Small intestine (tissue), 16 donors: ENCODE measurements at places on chromosomes 12 and 14. TPM values are rescaled to one million over a fixed set of nuclear protein-coding genes. Genes with fewer than 3 reads are reported as not detected.

DTX3 gene
- polyA plus RNA-seq = 5.4 TPM

PSMA6 gene
- polyA plus RNA-seq = 288 TPM

GRCh38 chr14:95182379-95182778 lies 25.1 kb upstream of the DICER1 start:
- no peak overlapping the region for H3K27ac ChIP-seq
- H3K4me1 ChIP-seq = no peaks in the 10 kb centered on the region
- no peaks in the 10 kb centered on the region for H3K27me3 ChIP-seq
- no peak for DNase-seq
- no peaks in the 10 kb centered on the region for H3K36me3 ChIP-seq

- no peak for DNase-seq
- peaks cover 41% of the 10 kb centered on the region for H3K36me3 ChIP-seq
- no peak overlapping the region for H3K27ac ChIP-seq
- no peak overlapping the region for H3K4me3 ChIP-seq
- H3K4me1 ChIP-seq = no peaks in the 10 kb centered on the region
- H3K27me3 ChIP-seq = no peaks in the 10 kb centered on the region
Measured at GRCh38 chr12:47852096-47852571, 32.4 kb upstream of the HDAC7 start.

GRCh38 chr12:130956456-130957303 lies 3.0 kb downstream of the ADGRD1 start:
- H3K27ac ChIP-seq = no peak overlapping the region
- H3K27me3 ChIP-seq = no peaks in the 10 kb centered on the region
- peaks cover 19% of the 10 kb centered on the region for H3K36me3 ChIP-seq
- no peak for DNase-seq
- H3K4me3 ChIP-seq = no peak overlapping the region

- no peak overlapping the region for H3K4me3 ChIP-seq
- no peak overlapping the region for H3K27ac ChIP-seq
- peak; percentile 20 for DNase-seq
- H3K36me3 ChIP-seq = no peaks in the 10 kb centered on the region
- H3K27me3 ChIP-seq = no peaks in the 10 kb centered on the region
Measured at GRCh38 chr12:52444647-52445595, 7.0 kb downstream of the KRT6B start.

- no peaks in the 10 kb centered on the region for H3K4me1 ChIP-seq
- H3K4me3 ChIP-seq = no peak overlapping the region
- H3K36me3 ChIP-seq = no peaks in the 10 kb centered on the region
Measured at GRCh38 chr12:46084666-46085631, 94.6 kb upstream of the SCAF11 start.

C1QL4 gene
- polyA plus RNA-seq = not detected

PMEL gene
- polyA plus RNA-seq = 1.8 TPM

DNA sequence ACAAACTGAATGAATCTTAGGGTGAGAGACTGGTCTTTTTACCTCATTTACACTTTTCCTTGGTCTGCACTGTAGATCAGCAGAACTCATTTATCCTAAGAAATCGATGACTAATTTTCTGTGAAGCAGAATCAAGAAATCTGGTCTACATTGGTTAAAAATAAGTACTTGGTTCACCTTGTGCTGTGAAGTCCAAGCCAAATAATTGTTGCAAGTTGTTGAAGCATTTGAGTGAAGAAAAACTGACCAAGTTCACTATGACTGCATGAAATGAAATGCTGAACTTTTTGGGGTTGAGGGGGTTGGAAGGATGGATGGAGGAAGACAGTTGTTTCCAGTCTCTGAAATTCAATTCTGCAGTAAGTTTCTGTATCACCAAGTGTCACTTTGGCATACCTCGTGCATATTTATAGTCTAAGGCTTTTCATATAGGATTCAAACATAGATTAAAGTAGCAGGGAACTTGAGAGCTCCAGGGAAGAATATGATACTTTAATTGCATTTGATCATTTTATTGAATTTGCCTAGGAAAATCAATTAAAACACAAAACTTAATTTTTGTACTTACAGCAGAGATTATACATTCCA lies 75.0 kb downstream of the FAR2 start:
- no peaks in the 10 kb centered on the region for H3K27me3 ChIP-seq
- H3K36me3 ChIP-seq = no peaks in the 10 kb centered on the region
- DNase-seq = no peak
- H3K4me1 ChIP-seq = peaks cover 3% of the 10 kb centered on the region
- H3K4me3 ChIP-seq = no peak overlapping the region

DNA sequence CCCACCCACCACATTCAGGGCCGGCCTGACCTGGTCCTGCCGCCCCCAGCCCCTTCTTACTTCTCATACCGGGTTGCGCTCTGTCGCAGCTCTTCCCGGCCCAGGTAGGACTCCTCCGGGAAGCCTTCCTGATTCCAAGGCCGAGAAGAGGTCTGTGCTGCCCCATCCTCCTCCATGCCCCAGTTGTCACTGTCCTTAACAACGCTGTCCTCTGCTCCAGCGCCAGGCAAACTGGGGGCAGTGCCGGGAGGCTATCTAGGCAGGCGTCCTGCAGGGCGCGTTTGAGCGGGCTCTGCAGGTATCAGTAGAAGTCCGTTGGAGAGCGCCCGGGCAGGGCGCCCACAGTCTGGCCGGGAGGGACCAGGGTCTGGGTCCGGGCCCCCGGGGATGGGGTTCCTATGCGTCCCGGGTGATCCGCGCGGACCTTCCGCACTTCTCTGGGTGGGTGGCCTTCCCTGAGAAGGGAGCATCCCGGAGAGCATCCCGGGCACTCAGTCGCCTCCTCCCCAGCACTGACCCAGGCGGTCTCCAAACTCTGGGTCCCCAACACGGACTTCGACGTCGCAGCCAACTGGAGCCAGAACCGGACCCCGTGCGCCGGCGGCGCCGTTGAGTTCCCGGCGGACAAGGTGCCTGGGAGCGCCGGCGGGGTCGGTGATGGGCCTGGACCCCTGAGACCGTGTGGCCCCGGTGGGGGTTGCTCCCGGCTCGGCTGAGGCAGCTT lies 900 bp downstream of the AMN start:
- peak overlapping the region; percentile 73 for H3K4me3 ChIP-seq
- peak; percentile 49 for DNase-seq
- H3K27me3 ChIP-seq = no peaks in the 10 kb centered on the region

ANKS1B gene
- 0.72 TPM for polyA plus RNA-seq

PELI2 gene
- 9.7 TPM for polyA plus RNA-seq

AMDHD1 gene
- 10.9 TPM for polyA plus RNA-seq

OR4N5 gene
- not detected for polyA plus RNA-seq

DNA sequence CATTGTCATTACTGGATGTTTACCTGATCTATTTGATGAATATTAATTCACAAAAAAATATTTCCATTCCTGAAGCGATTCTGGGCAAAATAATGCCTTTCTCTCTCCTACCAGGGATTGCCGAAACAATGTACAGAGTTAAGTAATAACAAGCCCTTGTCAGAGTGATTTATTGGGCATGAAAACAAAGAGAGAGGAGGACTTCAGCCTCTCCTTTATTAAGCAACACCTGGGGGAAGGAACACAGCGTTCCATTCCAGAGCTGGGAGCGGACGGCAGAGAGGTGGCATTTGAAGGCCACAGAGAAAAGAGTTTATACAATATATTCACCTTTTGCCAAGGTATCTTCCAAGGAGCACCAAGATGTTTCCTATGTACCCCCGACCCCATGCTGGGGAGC lies 165.8 kb downstream of the KSR2 start:
- no peaks in the 10 kb centered on the region for H3K36me3 ChIP-seq
- DNase-seq = peak; percentile 92
- H3K4me1 ChIP-seq = peaks cover 3% of the 10 kb centered on the region
- no peak overlapping the region for H3K27ac ChIP-seq
- no peak overlapping the region for H3K4me3 ChIP-seq

PTCSC3 gene
- polyA plus RNA-seq = not detected

RNASE7 gene
- polyA plus RNA-seq = not detected

ADCY6 gene
- polyA plus RNA-seq = 56.6 TPM

MANSC4 gene
- polyA plus RNA-seq = not detected

- no peaks in the 10 kb centered on the region for H3K36me3 ChIP-seq
- no peaks in the 10 kb centered on the region for H3K4me1 ChIP-seq
- no peak overlapping the region for H3K27ac ChIP-seq
- H3K4me3 ChIP-seq = no peak overlapping the region
- no peak for DNase-seq
- no peaks in the 10 kb centered on the region for H3K27me3 ChIP-seq
Measured at GRCh38 chr12:127496255-127496654, 770.7 kb upstream of the TMEM132C start.

KRT6C gene
- not detected for polyA plus RNA-seq

DNA sequence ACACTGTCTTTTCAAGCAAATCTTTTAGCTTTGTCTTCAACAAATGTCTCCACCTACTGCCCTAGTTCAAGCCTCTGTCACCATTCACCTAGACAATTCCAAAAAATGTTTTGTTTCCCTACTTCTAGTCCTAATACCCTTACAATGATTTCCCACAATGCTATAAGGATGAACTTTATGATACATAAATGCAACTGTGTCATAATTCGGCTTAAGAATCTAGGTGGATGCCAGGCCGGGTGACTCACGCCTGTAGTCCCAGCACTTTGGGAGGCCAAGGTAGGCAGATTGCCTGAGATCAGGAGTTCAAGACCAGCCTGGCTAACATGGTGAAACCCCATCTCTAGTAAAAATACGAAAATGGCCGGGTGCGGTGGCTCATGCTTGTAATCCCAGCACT lies 20.7 kb upstream of the CREBL2 start:
- no peaks in the 10 kb centered on the region for H3K36me3 ChIP-seq
- peaks cover 8% of the 10 kb centered on the region for H3K4me1 ChIP-seq
- no peak for DNase-seq
- H3K27me3 ChIP-seq = no peaks in the 10 kb centered on the region
- H3K4me3 ChIP-seq = no peak overlapping the region

DNA sequence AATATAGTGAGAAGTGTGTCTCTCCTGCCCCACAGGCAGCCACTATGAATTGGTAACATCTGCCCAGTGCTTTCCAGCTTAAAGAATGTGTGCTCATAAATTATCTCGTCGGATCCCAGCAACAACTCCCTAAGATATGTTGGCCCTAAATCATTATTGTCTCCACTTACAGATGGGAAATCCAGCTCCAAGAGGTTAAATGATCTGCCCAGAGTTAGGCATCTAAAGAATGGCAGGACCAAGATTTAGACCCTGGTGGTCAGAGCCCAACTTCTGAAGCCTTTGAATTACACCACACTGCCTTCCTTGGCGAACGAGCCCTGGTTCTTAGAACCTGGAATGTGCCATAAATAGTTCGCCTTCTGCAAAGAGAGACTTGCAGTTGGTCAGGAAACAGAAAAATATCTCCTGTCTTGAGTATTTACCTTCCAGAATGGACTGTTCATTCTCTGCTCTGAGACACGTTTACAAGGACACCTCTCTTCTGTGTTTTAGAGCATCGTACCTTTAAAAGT lies 20.1 kb upstream of the PLEK2 start:
- H3K4me3 ChIP-seq = no peak overlapping the region
- H3K36me3 ChIP-seq = no peaks in the 10 kb centered on the region
- no peaks in the 10 kb centered on the region for H3K27me3 ChIP-seq
- peaks cover 28% of the 10 kb centered on the region for H3K4me1 ChIP-seq
- H3K27ac ChIP-seq = no peak overlapping the region
